ENCODE measurements at places on chromosomes 1 and 21.

GRCh38 chr1:37513795-37514349, 694 bp downstream of the MEAF6 start:
- no peak for DNase-seq

DNA sequence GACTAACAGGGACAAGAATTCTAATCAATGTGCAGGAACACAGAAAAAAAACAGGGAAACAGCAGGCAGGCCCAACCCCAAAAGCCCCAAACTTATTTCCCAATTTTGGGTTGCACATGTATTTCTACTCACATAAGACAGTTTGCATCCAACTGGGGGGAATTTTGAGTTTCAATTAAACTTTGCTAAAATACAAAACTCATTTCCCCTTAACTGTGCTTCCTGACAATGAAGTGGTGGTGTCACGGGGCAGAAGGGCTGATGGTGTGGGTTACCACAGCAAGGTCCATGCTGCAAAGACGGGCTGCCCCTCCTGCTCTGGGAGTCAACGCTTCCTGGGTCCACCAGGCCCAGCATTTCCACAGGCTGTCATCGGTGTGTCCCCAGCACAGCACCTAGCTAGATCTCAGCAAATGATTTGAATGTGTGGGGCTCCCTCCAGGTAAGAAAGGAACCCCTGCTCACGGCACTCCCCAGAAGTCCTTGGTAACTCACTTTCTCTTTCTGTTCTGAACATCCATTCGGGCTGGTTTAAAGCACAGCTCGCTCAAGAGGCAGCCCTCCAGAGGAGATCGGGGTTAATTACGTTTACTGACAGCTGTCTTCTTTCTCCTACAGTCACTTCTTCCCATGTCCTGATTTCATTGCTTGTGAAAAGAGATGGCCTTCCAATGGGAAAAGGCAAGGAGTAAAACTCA, 27.4 kb downstream of the HIVEP3 start:
- DNase-seq: no peak

GRCh38 chr1:156226116-156226538, 13.3 kb downstream of the PMF1 start:
- no peak for DNase-seq

GRCh38 chr1:94903280-94904009, 23.5 kb downstream of the CNN3 start:
- no peak for DNase-seq

DNA sequence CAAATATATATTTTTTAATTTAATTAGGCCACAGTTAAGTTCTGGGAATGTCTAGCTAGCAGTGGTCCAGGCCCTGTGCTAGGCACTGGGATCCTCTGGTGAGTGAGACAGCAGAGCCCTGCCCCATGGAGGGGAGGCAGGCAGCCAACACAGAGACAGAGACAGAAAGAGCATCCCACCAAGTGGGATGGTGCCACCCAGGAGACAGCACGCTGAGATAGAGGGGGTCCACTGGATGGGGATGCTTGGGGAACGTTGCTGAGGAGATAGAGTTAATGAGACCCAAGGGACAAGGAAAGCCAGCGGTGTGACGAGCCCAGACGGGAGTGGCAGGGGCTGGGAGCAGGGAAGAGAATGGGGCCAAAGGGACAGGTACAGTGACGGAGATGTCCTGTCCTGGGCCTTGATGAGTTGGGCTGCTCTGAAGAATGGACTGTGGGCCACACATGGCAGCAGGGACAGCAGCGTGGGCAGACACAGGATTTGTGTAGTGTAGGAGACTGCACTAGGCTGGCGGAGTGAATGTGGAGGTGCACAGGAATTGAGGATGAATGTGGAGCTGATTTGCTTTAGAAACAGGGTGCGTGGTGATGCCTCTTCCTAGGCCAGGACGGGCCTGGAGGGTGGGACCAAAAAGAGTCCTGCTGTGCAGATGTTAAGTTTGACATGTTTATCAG, 22.8 kb downstream of the RAB4A start:
- no peak for DNase-seq

DNA sequence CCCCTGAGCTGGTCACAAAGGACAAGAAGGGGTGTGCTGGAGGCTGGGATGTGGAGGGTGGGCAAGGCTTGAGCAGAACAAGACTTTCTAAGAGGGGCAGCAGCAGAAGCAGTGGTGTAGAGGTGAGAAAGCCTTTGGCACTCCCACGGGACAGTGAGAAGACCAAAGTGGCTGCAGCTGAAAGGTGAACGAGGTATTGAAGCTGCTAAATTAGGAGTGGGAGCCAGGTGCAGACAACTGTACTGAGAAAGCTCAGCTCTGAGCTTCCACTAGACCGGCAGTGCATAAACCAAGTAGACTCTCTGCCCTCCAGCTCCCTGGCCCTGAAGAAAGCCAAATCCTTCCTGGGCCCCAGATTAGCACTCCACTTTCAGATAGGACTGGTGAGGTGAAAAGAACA, 93.0 kb downstream of the VWA5B1 start:
- DNase-seq: no peak

DNA sequence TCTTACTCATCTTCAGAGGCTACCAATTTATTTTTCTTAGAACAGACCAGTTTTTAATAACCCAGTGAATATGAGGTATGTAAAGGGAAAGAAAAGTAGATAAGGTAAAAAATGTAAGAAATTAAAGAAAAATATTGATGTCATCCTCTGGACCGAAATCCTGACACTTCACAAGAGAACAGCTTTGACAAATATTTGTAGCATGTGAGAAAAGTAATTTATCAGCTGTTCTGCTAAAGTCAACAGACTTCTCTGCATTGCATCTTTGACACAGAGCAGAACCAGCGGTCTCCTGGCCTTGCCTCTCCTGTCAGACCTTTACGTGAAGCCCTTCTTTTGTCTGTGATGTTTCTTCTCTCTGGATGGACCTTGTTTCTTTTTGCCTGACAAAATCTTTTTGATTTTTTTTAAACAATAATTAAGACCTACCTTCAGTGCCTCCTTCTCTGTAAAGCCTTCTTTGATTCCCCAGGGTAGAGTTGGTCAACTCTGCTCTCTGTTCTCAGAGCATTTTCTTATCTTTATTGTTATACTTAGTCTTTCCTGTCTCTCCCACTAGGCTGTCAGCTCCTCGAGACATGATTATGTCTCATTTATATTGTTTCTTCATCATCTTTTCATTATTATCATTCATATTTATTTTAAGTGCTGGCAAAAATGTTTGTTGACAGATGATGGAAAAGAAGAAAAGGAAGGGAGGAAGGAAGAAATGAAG, 35.4 kb downstream of the RGS4 start:
- no peak for DNase-seq

GRCh38 chr1:114130846-114131525, 22.7 kb downstream of the SYT6 start:
- no peak for DNase-seq

DNA sequence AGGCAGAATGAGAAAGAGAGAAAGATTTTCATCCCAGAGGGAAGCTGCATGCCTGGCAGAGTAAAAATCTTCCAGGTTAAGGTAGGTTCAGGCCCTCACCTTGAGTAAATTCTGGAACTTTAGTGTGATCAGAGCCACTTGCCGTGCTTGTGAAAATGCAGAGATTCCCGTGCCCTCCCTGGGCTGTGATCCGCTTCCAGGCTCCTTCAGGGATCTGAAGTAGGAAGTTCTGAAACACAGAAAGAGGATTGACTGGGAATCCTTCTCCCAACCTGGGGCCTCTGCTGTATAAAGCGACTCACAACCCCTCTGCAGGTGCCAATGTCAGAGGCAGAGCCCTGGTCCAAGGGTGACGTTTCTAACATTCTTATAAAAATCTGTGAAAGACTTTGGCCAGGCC, 26.6 kb downstream of the NUAK2 start:
- no peak for DNase-seq

- DNase-seq: peak; percentile 87
These were observed 45.5 kb downstream of the LPAR3 start for GRCh38 chr1:84847253-84848250.

- no peak for DNase-seq
These were observed 7.9 kb downstream of the AKT3 start for GRCh38 chr1:243842161-243842560.

DNA sequence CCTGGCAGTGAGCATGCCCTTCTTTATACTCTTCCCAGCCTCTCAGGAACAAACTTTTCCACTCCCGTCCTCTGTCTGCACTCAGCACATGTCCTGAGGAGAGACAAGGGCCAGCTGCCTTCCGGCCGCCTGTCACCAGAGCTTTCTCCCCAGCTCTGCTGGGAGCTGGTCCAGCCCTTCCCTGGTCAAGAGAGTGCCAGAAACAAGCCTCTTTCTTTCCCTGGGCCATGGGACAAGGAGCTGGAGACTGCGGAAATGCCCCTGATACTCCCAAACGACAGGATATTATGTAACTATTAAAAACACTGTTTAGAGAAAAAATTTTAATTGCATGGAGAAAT, 10.4 kb downstream of the LAMB3 start:
- DNase-seq: peak; percentile 52

- DNase-seq: no peak
These were observed 13.0 kb upstream of the IL10 start for GRCh38 chr1:206785182-206785765.

DNA sequence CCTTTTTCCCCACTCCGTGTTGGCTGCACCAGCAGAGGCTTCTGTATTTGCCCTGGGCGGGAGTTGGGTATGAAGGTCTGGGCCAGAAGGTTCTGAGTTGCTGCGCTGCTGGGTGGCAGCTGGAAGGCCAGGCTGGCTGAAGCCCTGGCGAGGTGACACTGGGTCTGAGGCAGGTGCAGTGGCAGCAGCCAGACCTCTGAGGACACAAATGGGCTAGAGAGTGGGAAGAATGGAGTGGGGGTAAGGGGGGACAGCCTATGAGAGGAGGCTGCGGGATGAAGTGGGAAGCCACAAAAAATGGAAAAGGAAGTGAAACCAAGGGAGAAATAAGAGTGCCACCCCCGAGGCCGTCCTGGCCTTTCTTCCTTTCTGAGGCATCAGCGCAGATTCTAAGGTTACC, 53.2 kb downstream of the STX6 start:
- no peak for DNase-seq

DNA sequence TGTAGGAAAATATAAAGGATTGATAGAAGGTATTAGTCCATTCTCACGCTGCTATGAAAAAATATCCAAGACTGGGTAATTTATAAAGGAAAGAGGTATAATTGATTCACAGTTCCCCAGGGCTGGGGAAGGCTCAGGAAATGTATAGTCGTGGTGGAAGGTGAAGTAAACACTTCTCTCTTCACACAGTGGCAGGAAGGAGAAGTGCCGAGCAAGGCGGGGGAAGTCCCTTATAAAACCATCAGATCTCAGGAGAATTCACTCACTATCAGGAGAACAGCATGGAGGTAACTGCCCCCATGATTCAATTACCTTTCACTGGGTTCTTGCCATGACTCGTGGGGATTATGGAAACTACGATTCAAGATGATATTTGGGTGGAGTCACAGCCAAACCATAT, 1806.0 kb downstream of the MRPL39 start:
- no peak for DNase-seq

- DNase-seq: no peak
These were observed 5.0 kb downstream of the GAS5 start for GRCh38 chr1:173862769-173863223.

GRCh38 chr1:89952605-89953130, 42.2 kb upstream of the ZNF326 start:
- no peak for DNase-seq

DNA sequence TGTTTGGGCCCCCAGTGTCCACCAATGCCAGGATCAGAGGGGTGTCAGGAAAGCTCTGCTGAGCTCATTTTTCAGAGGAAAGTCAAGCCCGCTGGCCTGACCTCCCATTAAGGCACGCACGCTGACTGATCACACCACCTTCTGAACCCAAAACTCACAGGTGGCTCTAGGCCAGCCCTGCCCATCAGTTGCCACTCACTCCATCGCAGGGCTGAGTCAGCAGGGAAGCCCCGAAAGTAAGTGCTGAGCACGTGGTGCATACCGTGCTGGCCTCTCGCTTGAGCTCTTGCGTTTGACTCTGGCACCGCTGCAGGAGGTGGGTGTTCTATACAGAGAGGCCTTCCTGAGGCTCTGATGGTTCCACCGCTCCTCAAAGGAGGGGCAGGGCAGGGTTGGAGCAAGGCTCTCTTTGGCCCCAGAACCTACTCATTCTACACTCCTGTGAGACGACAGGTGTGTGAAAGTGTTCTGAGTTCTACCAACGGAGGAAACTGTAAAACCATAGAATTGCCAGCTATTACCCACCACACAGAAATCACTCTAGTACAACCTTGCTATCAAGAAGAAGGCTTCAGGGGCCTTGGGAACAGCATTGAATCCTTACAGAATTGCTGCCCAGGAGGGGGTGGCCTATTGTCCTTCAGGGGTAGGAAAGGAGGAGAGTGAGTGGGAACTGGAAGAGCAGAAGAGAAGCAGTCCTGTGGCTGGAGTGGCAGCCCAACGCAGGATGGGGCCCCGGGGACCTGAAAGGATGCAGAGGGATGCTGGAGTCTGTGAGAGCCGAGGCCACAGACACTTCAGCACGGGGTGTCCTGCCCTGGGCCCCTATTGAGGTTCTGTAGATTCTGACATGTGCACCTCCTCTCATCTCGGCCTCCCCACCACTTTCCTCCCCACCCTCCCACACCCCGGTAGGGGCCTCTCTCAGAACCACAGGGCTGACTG, 214.7 kb upstream of the EDN2 start:
- DNase-seq: no peak

DNA sequence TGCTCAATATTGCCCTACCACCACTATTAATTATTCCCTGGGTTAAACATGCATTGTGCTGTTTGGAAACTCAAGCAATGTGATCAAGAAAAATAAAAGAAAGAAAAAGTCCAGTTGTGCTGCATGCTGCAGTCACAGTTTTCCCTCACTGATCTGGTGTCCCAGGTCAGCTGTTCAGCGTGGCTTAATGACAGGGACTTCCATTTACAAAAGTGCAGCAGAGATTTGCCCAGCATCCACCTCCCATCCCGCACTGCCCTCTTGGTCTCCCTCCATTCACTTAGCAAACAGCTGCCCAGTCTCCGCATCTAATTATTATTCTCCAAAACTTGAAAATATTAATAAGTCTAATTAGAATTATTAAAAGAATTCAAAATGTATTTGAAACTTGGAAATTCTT, 2.0 kb upstream of the OR2T4 start:
- no peak for DNase-seq

- peak; percentile 42 for DNase-seq
These were observed 43.9 kb downstream of the GRHL3 start for GRCh38 chr1:24362982-24363614.

DNA sequence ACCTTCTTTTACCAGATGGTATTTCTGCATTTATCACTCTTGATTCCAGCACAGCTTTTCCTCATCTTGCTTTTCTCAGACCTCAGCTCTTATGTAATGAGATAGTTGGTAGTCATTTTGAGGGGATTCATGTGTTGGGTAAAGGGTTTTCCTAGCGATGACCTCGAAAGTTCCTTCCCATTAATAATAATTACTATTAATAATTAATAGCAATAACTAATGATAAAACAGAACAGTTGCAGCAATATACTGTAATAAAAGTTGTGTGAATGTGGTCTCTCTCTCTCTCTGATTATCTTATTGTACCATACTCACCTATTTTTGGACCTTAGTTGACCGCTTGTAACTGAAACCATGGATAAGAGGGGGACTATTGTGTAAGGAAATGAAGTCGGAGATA, 14.2 kb downstream of the CAMTA1 start:
- DNase-seq: no peak

GRCh38 chr21:35048183-35048601, 910 bp downstream of the RUNX1 start:
- DNase-seq: no peak
